Upper lobe of right lung (tissue), 1 donor: ENCODE measurements at places on chromosomes 3 and 15. TPM values are rescaled to one million over a fixed set of nuclear protein-coding genes. Genes with fewer than 3 reads are reported as not detected.

DNA sequence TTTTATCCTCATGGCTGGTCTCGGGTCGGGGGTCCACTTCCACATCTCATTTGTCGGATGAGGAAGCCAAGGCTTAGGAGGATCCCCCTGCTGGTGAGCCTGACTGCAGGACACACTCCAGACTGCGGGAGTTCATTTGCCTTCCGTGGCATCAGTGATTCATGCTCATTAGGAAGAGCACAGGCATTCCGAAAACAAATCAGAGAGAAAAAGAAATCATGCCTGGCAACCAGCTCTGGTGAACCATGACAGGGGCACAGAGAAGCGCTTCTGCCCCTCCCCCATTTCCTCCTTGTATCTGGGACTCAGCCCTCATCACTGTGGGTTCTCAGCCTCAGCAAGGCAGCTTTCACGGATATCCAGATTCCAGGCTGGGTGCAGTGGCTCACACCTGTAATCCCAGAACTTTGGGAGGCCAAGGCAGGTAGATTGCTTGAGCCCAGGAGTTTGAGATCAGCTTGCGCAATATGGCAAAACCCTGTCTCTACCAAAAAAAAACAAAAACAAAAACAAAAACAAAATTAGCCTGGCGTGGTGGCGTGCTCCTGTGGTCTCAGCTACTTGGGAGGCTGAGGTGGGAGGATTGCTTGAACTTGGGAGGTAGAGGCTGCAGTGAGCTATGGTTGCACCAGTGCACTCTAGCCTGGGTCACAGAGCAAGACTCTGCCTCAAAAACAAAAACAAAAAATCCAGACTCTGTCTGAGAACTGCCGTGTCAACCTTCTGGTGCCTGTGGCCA is 28.4 kb downstream of the IRAK2 start:
- DNase-seq, result no peak

DNA sequence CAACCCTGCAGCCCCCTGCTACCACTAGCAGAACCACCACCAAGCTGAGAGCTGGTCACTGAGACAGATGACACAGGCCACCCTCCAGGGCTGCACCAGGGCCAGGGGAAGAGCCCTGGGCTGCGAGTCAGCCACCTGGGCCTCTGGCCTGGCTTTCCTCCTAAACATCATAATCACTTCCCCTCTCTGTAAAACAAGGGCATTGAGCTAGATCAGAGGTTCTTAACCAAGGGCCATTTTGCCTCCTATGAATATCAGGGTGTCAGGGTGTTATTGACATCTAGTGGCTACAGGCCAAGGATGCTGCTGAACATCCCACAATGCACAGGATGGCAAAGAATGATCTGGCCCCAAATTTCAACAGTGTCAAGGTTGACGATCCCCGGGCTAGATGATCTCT is 25.2 kb downstream of the TLE3 start:
- no peak for DNase-seq

The ZNF774 gene
- total RNA-seq, result 3.6 TPM

The SPCS1 gene
- 76.0 TPM for total RNA-seq

DNA sequence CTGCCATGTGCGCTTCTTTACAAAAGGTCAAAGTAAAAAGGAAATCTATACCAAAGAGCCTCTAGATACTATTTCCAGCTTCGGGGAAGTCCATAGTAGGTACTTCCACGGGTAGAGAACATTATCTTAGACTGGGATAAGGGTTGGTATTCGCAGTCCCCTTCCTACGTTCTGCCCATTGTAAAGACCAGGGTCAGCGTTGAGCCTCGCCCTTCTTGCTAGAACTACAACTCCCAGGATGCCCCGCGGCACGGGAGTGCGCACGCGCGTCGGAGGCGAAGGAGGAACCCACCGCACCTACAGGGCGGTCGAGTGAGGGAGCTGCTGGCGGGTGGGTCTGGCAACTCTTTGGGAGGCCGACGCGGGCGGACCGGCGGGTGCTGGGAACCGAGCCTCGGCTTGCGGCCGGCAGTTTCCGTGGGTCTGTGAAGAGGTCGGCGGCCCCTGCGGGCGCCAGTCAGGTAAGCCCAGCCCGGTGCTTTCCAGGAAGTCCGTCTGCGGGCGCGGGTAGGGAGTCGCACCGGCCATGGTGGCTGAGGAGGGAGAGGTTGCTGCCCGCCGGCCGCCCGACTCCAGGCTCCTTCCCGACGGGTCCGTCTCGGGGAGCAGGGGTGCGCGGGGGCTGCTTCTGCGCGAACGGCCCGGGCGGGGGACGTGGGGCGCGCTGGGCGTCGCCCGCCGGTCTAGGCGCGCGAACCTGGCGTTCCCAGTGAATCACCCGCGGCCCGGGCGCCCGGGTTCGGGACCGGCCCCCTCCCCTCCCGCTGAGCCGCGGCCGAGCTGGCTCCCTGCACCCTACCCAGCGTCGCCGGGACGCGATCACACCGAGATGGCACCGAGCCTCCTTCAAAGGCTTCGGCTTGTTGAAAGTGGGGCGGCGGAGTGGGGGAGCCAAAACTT is at the start of gene TMOD3:
TSS of gene TMOD3 (plus strand) at position 278 of the 900 bp plus-strand sequence. CDS start 33,232 bp downstream, outside the sequence.
- DNase-seq, result peak; percentile 97

The GPR149 gene
- not detected for total RNA-seq

The CHRM5 gene
- total RNA-seq, result not detected

- DNase-seq, result no peak
These were observed 25.1 kb downstream of the SMAD3 start for GRCh38 chr15:67090297-67091070.

- DNase-seq, result no peak
These were observed 26.8 kb upstream of the CHRM5 start for GRCh38 chr15:33941279-33942063.

DNA sequence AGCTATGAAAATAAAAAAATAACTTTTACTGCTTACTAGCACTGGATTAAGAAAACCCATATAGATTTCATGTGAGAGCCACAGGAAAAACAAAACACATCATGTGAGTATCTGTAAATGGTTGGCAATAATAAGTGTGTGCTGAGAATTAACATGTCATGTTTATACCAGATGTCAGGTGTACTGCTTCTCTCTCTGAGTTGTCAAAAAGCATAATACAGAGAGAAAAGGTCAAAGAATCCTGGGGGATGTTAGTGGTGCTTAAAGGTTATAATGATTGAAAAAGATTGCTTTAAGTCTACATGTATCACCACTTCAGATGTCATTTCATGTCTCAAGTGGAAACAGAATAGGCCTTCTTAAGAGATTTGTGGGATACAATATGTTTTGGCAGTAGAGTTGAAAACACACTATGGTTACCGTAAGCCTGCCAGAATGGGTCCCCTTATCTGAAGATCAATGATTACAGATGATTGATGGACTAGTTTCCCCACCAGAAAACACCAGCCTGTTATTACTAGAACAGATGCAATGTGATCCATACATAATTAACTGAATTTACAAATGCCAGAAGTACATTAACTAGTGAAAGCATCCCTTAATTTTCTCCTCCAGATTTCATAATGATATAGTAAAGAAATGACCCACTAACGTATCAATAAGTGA is 204.1 kb downstream of the CNTN3 start:
- no peak for DNase-seq

DNA sequence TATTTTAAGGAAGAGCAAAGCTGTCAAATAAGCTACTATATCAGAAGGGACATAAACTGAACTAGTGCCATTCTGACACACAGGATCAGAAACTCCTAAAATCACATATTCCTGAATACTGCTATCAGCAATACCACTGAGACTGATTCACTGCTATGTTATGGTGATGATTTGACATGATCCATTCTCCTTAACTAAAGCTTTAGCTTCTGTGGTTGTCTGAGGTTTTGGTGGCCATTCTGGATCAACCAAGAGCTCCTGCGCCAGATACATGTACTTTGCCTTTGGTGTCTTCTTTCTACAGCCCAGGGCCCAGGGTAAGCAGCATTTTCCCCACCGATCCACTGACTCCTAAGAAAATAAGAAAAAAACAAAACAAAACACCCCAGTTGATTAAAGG is 6.7 kb upstream of the GP5 start:
- DNase-seq, result no peak

- DNase-seq, result no peak
These were observed 10.1 kb upstream of the RBM5 start for GRCh38 chr3:50078622-50079021.

DNA sequence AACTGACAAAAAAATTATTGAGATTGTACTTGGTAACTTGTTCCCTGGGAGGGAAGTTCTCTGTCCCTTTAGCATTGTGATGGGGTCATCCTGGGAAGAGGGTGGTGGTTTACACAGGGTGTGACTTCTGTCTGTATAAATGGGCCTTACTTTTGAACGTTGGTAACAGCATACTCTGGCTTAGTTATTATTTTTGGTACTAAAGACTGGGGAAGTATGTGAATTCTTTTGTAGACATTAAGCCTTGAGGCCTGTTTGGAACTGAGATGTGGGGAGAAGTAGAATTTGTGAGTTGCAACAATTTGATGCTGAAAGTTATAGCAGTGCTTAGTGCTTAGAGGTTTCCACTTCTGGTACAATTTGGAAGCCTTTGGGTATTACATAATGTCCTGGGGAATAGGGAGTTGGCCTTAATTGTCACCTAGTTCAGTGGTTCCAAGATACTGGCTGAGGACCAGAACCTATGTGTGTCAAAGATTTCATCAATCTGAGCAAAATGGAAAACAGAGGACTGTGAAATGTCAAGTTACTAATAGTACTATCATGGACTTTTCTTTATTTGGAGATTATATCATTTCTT is 15.9 kb downstream of the TLNRD1 start:
- DNase-seq, result no peak

GRCh38 chr3:66723231-66723630 is 222.4 kb upstream of the LRIG1 start:
- DNase-seq, result no peak

DNA sequence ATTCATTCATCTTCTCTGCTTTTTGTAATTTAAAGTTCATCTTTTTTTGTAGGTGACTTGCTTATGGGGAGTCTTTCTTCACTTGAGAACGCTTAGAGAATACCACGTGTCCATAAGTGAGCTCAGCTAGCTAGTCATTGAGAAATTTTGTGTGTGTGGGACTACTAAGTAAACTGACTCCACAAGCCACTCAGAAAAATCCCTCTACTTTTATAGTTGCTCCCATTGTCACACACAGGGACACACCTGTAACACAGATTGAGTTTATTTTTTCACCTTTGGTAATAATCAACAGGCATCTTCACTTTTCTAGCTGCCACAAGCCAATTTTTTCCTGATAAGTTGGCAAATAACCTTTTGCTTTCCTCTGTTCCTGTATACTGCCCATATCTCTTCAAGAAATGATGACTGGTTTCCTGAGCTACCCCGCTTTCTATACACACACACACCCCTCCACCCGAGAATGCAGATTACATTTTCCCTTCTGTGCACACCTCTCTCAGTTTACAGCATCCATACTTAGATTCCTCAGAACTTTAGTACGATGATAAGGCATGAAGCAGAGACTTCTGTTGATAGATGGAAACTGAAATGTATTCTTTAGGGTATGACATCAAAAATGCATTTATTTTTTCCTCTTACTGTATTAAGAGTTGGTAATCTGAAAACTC is 4.6 kb downstream of the TSC22D2 start:
- DNase-seq, result no peak

DNA sequence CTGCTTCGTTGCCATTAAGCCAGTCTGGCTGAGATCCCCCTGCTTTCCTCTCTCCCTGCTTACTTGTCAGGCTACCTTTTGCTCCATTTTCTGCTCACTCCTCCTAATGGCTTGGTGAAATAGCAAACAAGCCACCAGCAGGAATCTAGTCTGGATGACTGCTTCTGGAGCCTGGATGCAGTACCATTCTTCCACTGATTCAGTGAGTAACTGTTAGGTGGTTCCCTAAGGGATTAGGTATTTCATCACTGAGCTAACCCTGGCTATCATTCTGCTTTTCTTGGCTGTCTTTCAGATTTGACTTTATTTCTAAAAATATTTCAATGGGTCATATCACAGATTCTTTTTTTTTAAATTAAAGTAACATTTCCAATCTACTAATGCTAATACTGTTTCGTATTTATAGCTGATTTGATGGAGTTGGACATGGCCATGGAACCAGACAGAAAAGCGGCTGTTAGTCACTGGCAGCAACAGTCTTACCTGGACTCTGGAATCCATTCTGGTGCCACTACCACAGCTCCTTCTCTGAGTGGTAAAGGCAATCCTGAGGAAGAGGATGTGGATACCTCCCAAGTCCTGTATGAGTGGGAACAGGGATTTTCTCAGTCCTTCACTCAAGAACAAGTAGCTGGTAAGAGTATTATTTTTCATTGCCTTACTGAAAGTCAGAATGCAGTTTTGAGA is 25.0 kb downstream of the CTNNB1 start:
- DNase-seq, result no peak

DNA sequence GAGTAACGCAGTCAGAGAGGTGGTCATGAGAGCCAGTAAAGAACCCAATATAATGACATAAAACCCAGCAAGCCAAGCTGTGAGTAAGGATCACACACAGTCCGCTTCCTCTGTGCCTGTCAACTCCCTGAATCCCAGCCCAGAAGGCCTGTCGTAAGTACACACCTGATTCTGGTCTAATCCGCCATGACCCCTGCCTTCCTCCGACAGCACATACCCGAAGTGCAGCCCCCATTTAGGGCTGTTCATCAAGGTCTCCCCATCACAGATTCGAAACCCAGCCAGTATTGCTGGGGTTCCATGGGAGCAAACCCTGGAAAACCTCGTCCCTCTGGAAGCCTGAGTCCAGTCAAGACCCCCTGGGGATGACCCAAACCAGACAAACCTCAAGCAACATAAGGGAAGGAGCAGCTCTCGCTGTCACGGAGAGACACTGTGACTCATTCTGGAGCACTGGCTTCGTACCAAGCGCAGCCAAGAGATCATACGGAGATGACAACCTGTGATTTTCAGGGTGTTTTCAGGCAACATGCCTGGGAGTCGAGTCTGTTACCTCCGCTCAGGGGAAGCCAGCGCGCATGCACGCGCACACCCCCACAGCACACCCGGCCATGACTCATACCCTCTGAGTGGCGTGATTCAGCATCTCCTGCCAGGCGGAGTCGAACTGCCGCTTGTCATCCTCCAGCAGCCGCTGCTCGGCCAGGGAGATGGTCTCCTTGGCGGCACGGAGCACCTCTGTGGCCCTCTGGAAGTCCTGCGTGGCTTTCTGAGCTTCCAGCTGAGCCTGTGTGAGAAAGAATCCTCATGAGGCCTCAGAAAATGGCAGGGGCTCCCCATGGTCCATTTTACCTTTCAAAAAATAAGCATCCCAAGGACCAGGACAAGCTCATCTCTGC is 63.0 kb downstream of the SH3BP5 start:
- peak; percentile 89 for DNase-seq
